ENCODE measurements at places on chromosomes 1 and 21.

GRCh38 chr21:20800106-20800505 lies 198.1 kb upstream of the NCAM2 start:
- no peak for DNase-seq

GRCh38 chr1:211305044-211305443 lies 21.6 kb upstream of the TRAF5 start:
- DNase-seq = peak; percentile 7

DNA sequence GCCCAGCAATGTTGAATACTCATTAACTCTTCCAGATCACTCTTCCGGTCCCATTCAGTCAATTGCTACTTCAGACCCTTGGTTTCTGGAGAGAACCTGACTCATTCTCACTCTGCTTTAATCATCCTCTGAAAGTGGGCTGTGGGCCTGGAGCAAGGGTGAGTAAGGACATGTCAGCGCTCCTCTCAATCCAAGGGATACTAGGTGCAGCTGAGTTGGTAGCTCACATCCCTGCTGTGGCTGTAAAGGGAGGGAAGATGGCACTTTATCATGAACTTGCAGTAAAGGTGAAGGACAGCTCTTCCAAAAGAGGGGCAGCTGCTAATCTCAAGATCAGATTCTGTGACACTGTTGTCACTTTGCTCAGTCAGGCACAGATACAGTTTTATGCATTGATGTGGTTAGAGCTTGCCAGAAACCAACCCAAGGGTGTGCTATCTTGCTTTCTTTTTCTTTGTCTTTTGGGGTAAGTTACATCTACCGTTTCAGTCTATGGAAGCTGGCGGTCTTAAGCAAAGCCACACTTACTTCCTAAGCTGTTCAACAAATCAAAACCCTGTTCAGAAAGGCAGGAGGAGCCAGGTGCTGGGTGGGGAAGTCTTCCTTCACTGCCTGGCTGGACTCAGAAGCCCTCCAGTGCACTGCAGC lies 26.5 kb upstream of the NTPCR start:
- peak; percentile 21 for DNase-seq

DNA sequence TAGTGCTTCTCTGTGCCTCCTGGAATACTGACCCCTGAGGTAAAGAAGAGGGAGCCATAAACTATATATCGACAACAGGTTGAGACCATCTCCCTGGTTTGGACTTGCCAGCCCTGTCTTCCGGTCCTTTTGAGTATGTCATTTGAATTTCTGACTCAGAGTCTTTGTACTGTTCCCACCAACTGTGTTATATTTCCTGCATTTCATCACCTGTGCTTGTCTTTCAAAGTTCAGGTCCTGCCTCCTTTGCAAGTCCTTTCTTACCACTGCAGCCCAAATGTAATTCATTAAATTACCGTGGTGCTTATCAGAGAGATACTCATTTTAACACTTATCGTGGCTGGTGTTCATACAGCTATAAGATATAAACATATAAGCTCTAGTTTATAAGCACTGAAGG lies 10.7 kb downstream of the AK5 start:
- no peak for DNase-seq

GRCh38 chr1:109257682-109258421 lies 8.5 kb downstream of the CELSR2 start:
- DNase-seq = peak; percentile 82

GRCh38 chr1:114510274-114511031 lies 550 bp downstream of the TRIM33 start:
- DNase-seq = peak; percentile 83

- DNase-seq = no peak
These were observed 18.0 kb downstream of the SLAMF1 start for GRCh38 chr1:160628799-160629263.

- no peak for DNase-seq
These were observed 603.1 kb upstream of the ADGRL2 start for GRCh38 chr1:81197591-81197990.
